Vagina (tissue), 2 donors: ENCODE measurements at places on chromosomes 1 and 21. TPM values are rescaled to one million over a fixed set of nuclear protein-coding genes. Genes with fewer than 3 reads are reported as not detected.

- no peak for DNase-seq
Measured at GRCh38 chr1:23657659-23658275, 33.8 kb upstream of the RPL11 start.

GRCh38 chr1:237976331-237976730 is 85.6 kb upstream of the ZP4 start:
- no peak for DNase-seq

GRCh38 chr1:85605484-85606413 is 25.2 kb downstream of the CCN1 start:
- no peak for DNase-seq

The ZDHHC18 gene
- 31.4 TPM for total RNA-seq

- DNase-seq: no peak
Measured at GRCh38 chr1:179090522-179090921, 8.7 kb downstream of the TOR3A start.

DNA sequence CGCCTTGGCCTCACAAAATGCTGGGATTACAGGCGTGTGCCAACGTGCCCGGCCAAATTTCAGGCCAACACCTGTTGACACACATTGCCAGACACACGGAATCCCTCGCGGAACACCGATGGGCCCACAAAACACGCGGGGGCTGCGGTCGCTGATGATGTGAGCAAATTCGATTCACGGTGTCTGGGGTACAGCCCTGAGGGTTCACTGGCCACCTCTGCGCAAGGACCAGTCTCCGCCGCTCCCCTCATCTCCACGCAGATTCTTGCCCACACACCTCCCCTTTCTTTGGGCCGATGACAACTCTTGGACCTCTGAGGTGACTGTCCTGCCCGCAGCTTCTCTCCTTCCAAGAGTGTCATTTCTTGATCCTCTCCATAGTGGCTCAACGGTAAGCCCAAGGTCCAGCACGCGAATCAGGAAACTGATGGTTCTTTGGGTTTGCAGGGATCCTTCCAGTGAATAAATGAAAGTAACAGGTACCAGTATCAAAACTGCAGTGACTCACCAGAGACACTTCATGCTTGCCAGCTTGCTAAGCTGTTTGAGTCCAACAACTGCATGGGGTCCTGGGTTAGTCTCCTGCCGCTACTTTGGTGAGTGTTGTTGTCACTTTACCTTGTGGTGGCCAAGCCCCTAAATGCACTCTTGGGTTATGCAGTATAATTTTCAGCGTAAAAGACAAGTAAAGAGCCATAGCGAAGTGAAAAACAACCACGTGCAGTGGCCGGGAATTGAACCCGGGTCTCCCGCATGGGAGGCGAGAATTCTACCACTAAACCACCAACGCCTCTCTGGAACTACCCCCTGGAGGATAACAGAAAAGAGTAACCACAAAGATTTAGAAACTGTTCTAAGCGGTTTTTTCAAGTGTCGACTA is 11.0 kb upstream of the RNU1-3 start:
- DNase-seq: no peak

GRCh38 chr21:38879912-38880576 is 74.3 kb downstream of the ETS2 start:
- DNase-seq: no peak
